ENCODE measurements at places on chromosomes 11 and 22.

DNA sequence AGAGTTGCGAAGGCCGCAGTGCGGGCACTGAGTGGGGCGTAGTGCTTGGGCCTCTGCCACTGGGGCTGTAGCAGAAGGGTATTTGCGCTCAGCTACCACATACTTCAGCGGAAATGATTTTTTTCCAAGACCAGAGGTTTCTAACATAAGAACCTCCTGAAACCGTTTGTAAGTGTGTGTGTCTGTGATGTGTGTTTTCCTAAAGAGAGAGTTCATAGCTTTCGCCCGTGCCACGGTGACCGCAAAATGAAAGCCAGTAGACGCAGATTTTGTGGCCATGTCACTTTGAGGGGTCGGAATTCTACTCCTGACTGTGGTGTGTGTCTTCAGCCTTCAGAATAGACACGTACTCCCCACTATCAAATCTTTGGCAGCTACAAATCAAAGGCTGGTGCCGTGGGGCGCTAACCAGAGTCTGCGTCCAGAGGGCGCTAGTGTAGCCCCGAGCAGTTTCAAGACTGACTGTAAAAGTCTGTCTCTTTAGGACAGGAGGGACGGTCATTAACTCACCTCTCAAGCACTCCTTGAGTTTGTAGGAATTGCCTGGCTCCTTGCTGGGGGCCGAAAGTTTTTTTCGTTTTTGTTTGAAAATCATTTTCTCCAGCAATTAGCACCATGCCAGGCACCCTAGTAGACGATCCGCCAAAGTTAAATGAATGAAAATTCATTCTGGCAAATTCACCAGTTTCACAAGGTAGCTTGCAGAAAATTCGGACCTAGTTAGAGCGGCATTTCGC is 2.5 kb upstream of the CALCA start:
- peak; percentile 67 for DNase-seq

DNA sequence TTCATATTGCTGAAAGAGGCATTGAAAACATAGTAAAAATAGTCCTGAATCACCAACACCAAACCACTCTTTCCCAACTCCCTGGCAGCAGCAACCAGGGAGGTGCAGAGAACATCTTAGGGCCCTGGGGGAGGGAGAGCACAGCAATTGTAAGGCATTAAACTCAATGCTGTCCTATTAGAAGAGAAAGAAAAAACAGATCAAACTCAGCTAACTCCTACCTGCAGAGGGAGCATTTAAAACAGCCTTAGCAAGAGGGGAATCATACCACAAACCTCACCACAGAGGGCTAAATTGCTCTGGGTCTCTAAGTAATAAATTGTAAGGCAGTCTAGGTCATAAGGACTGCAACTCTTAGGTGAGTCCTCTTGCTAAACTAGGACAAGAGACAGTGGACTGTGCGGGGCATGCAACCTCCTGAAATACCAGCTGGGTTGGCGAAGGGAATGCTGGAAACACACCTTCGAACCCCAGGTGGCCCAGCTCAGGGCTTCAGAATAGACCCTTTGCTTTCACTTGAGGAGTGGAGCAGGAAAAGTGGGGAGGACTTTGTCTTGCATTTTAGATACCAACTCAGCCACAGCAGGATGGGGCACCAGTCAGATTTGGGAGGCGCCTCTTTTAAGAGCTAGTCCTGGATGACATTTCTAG is 697.1 kb upstream of the FAT3 start:
- no peak for DNase-seq

GRCh38 chr22:27947448-27947847 is 28.4 kb upstream of the PITPNB start:
- no peak for DNase-seq

DNA sequence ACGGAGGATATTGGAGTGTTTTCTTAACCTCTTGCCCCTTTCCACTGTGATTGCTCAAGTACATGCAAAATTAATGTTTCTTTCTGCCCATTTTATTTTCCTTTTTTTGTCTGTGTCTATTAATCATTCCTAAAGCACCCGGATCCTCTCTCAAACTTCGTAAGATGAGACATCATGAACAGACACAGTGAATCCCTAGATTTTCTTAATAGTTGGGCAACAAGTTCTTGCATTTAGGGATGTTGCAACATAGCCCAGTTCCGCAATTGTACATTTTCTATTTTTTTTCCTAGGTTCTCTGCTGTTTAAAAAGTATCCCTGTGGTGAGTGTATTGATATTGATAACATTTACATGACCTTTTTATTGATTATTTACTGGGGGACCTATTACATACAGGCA is 2.9 kb downstream of the FAM111A start:
- no peak for DNase-seq

- no peak for DNase-seq
These were observed 102.7 kb downstream of the MN1 start for GRCh38 chr22:27698813-27699212.

DNA sequence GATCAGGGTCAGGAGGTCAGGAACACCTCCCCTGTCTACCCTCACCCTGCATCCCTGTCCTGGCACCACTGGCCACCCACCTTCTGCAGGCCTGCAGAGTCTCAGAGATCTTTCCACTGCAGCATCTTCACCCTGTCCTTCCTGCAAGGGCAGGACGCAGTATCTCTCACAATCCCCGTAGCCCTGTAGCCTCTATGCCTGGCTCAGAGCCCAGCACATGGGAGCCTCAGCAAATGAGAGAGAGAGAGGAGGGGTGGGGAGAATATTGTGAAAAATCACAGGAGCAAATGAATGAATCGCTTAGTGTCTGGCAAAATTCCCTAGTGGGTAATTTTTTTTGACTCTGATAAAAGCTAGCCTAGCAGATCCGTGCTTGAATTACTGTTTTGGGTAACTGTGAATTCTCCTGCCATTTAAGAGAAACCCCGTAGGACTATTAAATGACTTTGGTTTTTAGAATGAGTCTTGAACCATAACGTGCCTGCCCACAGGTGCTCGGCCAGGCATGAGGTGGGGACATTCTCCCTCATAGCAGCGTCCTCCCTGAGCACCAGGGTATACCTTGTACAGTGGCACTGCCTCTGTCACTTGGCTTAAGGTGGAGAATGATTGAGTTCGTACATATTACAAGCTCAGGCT is 91.5 kb downstream of the MORC2 start:
- no peak for DNase-seq

- no peak for DNase-seq
These were observed 38.5 kb downstream of the CWC15 start for GRCh38 chr11:94934846-94935245.

DNA sequence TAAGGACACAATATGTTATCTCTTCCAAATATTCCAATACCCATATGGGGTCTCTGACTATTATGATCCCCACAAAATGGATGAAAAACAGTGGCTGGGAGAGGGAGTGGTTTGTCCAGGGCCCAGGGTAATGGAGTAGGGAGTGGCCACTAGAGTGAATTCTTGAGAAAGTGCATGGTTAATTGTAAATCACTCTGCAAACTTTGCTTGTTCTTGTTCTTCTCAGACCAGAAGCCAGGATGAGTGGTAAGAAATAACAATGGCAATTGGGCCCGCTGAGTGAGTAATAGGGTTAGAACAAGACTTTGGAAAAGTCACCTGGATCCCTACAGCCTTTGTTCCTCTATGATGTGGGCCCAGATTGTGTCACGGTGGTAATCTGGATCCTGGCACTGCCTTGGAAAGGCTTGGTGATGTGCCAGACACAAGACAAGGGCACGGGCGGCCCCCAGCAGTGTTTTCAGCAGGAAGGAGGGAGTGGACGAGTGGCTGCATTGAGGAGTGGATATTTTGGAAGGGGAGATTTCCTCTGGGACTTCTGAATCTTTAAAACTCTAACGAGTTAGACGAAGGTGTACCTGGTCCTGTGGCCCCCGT is 18.2 kb upstream of the KIRREL3 start:
- DNase-seq, result no peak

DNA sequence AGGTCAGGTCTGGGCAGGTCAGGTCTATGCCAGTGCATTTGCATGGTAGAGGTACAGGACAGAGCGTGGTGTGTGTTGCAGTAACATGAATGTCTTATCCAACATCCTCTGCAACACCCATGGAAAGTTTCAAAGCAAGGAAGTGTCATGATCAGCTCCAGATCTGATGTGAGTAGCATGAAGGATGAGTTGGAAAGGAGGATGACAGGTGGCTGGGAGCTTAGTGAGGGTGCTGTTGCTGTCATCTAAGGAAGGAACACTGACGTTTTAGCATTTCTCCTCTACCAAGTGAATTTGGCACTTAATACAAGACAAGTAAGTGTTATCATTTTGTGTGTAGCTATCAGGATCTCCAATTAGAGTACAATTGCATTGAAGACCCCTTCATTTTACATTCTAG is 65.1 kb downstream of the GRK3 start:
- DNase-seq, result no peak

- DNase-seq, result no peak
These were observed 719.8 kb upstream of the LRRC4C start for GRCh38 chr11:42179216-42179615.

DNA sequence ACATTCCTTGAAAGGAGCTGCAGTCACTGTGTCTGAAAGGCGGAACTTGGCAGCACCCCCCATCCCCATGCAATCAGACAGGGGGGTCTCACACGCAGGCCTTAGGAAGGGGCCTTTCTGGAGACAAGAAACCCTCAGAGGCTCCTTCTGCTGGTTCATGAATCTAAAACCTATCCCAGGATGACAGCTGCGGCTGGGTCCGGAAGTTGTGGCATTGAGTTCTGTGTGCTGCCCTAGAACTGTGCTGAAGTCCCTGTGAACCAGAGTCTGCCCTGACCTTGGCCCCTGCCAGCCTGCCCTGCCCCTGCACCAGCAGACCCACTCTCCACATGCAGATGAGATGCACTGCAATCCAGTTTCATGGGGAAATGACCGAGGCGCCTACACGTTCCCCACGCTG is 268.0 kb downstream of the CTTN start:
- no peak for DNase-seq

DNA sequence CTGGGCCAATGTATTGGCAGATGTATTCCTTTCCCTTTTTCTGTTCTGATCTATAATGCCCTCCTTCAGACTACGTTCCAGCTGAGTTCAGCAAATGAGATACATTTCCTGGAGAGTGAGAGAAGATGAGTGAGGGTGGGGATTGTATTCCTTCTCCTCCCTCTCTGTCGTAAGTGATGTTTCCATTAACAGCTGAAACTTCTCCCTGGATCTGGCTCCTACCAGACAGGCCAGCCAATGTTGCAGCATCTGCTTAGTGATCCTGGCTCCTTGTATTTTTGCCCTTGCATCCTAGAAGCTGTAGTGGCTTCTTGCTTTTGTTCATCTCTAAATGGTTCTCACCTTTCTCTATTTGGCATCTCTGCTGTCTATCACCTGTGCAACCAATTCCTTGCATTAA is 48.2 kb upstream of the MTMR2 start:
- DNase-seq, result no peak

DNA sequence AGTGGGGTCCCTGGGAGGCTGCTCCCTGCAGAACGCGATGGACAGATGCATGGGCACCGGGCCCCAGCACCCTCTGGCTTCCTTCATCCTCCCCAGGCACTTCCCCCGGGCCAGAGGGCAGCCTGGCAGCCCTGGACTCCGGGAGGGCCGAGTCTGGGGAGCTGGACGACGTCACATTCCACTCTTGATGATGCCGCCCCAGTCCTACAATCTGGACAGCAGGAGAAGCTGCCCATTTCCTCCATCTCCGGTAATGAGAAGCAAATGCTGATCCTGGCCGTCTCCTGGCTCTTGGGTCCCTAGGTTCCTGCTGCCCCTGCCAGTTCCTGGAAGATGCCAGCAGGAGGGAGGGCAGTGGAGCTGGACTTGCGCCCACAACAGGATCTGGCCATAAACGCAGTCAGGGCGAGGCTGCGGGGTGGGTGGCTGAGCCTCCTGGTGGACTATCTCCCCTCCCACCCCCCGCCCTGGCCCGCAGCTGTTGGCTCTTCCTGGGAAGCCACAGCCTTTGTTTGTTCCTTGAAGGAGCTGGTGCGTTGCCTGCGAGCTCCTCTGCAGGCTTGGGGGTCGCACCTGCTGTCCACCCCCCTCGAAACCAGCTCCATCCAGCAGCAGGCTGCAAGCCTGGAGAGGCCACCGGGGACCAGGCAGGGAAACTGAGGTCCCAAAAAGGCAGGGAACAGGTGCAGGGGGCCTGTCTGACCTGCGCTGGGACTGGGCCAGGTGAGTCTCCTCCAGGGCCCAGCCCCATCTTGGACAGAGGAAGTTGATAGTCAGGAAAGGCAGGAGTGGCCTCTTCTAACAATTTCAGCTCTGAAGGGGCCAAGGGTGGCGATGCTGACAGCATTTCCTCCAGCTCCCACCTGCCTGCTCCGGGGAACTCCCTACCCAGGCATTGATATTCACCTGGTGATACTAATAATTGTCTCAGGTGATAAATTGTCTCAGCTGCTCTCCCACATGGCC is 17.9 kb upstream of the MUC6 start:
- DNase-seq, result peak; percentile 87

DNA sequence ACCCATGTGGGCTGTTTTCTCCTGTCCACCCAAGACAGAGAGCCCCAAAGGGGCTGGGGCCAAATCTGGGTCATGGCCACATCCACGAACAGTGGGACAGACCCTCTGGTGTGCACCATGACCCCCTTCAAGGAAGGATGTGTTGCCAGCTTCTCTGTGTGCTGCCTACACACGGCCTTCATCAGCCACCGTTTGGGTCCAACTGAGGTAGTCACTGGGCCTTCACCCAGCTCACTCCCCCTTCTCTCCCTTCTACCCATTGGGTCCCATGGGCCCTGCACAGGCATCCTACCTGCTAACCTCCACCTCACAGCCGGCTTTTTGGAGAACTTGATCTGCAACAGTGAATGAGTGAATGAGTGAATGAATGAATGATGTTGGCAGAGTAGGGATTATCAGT is 1484.9 kb downstream of the BRD1 start:
- no peak for DNase-seq

GRCh38 chr11:67484847-67485311 is 2.1 kb downstream of the AIP start:
- peak; percentile 83 for DNase-seq

- no peak for DNase-seq
These were observed 6.4 kb downstream of the ARL14EP start for GRCh38 chr11:30329150-30329940.

DNA sequence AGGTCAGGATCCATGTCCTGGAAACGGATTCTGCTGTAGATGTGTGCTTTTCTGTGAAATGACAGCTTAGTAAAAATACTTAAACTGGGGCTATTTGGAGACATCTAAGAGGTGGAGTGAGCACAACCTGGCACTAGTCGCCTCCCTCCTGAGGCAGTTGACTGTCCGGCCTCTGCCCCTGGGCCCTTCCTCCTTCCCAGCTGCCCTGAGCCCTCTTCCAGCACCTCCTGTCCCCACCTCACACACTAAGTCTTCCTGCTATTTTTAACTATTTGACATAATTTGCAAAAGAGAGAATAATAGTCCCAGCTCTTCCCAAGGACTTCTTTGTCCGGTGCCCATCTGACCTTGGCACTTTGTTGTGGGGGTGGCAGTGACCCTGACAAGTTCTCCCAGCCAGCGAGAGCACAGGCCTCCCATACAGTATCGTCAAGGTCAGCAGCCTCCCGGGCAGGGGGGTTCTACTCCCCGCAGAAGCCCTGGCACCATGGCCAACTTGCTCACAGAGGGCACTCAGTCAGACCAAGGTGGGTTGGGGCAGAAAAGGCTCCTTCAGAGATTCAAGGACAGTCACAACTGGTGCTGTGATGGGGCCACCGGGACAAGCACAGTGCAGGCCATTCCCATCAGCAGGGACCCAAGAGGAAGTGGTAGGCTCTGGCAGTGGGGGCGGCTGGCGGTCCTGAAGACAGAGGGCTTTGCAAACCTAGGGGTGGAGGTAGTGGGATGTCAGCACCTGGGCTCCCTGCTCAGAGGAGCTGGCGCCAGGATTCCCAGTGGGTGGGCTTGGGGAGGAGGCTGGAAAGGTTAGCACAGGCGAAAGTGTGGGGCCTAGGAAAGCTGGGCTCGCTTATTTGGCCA is 5.5 kb upstream of the NEAT1 start:
- DNase-seq, result peak; percentile 77

Data from Peyer's patch (tissue), 4 donors.